Type B pancreatic cell (in vitro differentiated cells): ENCODE measurements at places on chromosomes 1 and 21. TPM values are rescaled to one million over a fixed set of nuclear protein-coding genes. Genes with fewer than 3 reads are reported as not detected.

DNA sequence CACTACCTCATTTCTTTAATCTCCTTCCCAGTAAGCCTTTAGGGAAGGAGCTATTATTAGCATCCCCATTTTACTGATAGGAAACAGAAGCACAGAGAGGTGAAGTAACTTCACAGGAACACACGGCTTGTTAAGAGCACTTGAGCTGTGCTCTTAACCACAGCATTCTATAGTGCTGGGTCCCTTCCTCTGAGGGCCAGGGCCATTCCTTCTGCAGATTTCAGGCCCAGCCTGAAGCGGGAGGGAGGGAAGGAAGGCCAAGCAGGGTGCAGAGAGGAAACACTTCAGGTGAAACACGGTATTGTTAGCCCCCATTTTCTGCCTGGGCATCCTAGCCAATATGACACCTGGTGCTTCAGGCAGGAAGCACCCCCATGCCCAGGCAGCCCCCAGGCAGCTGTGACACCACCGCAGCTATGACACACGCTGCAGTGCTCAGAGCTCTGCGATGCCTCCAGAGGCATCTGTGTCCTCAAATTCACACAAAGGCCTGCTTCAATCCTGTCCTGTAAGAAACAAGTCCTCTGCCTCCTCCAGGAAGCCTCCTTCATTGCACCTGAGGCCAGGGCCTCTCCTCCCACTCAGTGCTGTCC is 4.5 kb upstream of the EXTL1 start:
- H3K4me3 ChIP-seq = no peak overlapping the region
- no peak for DNase-seq
- no peaks in the 10 kb centered on the region for H3K36me3 ChIP-seq
- no peak overlapping the region for H3K27ac ChIP-seq
- H3K4me1 ChIP-seq = peaks cover 26% of the 10 kb centered on the region

The ALPL gene
- 2.5 and 43.1 TPM in 2 replicates for total RNA-seq

DNA sequence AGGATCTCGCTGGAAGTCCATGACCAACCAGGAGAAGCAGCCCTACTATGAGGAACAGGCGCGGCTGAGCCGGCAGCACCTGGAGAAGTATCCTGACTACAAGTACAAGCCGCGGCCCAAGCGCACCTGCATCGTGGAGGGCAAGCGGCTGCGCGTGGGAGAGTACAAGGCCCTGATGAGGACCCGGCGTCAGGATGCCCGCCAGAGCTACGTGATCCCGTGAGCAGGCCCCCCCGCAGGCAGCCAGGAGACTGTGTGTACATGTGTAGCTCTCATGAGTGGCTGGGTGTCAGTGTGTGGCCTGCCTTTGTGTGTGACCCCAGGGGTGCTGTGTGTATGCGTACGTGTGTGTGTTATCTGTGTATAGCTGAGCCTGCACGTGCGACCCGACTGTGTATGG is 27.2 kb downstream of the ETNK2 start:
- H3K27me3 ChIP-seq = no peaks in the 10 kb centered on the region
- H3K4me1 ChIP-seq = peaks cover 40% of the 10 kb centered on the region
- H3K4me3 ChIP-seq = no peak overlapping the region
- peaks cover 18% of the 10 kb centered on the region for H3K36me3 ChIP-seq

The ABCG1 gene
- total RNA-seq = 6.2 and 8.4 TPM in 2 replicates

DNA sequence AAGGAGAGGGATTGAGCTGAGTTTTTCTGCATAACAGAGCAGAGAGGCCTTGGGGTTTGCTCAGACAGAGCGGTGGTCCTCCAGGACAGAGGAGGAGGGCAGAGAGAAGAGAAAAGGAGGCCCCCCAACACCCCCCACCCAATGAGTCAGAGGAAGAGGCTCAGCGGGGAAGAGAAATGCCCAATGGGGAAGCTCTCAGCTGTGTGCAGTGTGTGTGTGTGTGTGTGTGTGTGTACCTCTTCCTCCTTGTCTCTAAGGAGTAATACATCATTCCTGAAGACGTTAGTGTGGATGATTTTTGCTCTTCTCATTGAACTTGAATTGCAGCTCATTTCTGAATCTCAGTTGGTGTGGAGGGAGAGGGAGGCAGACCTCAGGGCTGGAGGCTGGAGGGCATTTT is 8.7 kb downstream of the TMPRSS3 start:
- H3K4me3 ChIP-seq = peak overlapping the region; percentile 61
- peaks cover 31% of the 10 kb centered on the region for H3K4me1 ChIP-seq
- H3K27me3 ChIP-seq = no peaks in the 10 kb centered on the region
- DNase-seq = no peak
- no peaks in the 10 kb centered on the region for H3K36me3 ChIP-seq

- no peaks in the 10 kb centered on the region for H3K27me3 ChIP-seq
- no peak for DNase-seq
- no peaks in the 10 kb centered on the region for H3K36me3 ChIP-seq
These were observed 124.3 kb downstream of the VAV3 start for GRCh38 chr1:107840725-107841124.

The MATN1 gene
- 0.24 and 0.40 TPM in 2 replicates for total RNA-seq

DNA sequence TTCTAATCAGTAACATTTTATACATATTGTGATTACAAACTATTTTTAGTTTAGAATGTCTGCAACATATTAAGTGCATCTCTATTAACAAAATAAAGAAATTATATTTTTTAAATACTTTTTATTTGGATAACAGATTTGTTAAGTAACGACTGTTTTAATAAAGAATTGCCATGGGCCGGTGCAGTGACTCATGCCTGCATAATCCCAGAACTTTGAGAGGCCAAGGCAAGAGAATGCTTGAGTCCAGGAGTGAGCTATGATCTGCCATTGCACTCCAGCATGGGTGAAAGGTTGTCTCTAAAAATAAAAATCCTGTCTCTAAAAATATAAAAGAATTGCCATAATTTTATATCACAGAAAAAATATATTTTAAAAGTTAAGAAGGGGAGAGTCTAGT is 4.1 kb downstream of the LRRIQ3 start:
- H3K4me3 ChIP-seq = no peak overlapping the region
- no peaks in the 10 kb centered on the region for H3K36me3 ChIP-seq
- no peak for DNase-seq

- H3K4me3 ChIP-seq = peak overlapping the region; percentile 68
- peaks cover 55% of the 10 kb centered on the region for H3K4me1 ChIP-seq
- no peak for DNase-seq
- peak overlapping the region; percentile 79 for H3K27ac ChIP-seq
- no peaks in the 10 kb centered on the region for H3K36me3 ChIP-seq
- no peaks in the 10 kb centered on the region for H3K27me3 ChIP-seq
These were observed 28.5 kb upstream of the SELENON start for GRCh38 chr1:25771221-25772114.
